ENCODE measurements at places on chromosomes 2 and 18.

DNA sequence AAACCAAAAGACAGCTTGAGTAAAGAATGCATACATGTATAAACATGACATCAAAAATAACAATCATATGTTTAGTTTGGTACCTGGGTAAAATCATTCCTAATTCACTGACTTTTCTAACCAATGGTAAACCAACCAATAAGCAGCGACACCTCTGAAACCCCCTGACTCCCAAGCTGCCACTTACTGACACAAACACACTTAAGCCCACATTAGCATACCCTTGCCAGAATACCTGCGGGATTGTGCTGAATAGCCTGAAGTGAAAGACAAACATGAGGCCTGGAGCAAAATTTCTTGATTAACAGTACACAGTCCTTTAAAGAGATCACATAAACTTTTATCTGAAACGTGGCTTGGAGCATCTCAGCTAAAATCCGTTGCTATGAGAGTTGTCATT, 902.9 kb downstream of the TMEM182 start:
- DNase-seq: no peak
- H3K27ac ChIP-seq: no peak overlapping the region
- no peaks in the 10 kb centered on the region for H3K27me3 ChIP-seq
- H3K4me3 ChIP-seq: no peak overlapping the region

GRCh38 chr18:809985-810642, 1.9 kb downstream of the YES1 start:
- H3K4me1 ChIP-seq: 0 out of 2 replicates have a peak, but pooled peaks cover 8% of the 10 kb centered on the region
- no peaks in the 10 kb centered on the region for H3K27me3 ChIP-seq
- H3K27ac ChIP-seq: no peak overlapping the region
- no peaks in the 10 kb centered on the region for H3K36me3 ChIP-seq
- no peak for DNase-seq

GRCh38 chr2:96734880-96735583, 4.8 kb downstream of the LMAN2L start:
- no peak for DNase-seq
- H3K36me3 ChIP-seq: peaks cover 7% of the 10 kb centered on the region
- H3K4me3 ChIP-seq: no peak overlapping the region
- no peak overlapping the region for H3K27ac ChIP-seq

DNA sequence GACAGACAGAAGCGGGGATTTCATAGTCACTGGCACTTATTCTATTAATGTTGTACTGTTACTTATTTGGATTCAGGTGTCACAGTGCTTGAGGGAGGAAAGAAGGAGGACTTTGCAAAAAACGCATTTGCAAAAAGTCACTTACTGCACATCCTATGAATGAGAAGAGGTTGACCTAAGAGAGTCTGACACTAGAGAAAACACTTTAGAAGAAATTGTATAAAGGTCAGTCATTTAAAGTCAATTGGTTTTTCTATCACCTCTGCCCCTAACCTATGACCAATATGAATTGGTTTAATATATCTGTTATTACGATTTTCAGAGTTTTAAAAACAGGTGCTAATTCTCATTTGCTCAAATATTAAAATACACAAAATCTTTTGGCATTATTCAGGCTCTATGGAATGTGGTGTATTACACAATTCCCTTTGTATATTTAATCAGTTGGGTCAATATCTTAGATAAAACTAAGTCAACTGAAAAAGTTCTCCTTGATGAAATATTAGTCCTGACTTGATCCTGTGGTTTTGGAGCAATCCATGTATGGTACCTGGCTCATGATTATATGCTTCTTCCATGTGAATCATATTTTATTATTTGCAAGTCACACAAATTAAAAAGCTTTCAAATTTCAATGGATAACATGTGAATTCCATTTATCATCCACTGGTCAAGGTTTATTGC, 157.4 kb downstream of the CDH2 start:
- no peak overlapping the region for H3K4me3 ChIP-seq
- no peak overlapping the region for H3K27ac ChIP-seq
- DNase-seq: no peak
- no peaks in the 10 kb centered on the region for H3K27me3 ChIP-seq
- no peaks in the 10 kb centered on the region for H3K4me1 ChIP-seq

DNA sequence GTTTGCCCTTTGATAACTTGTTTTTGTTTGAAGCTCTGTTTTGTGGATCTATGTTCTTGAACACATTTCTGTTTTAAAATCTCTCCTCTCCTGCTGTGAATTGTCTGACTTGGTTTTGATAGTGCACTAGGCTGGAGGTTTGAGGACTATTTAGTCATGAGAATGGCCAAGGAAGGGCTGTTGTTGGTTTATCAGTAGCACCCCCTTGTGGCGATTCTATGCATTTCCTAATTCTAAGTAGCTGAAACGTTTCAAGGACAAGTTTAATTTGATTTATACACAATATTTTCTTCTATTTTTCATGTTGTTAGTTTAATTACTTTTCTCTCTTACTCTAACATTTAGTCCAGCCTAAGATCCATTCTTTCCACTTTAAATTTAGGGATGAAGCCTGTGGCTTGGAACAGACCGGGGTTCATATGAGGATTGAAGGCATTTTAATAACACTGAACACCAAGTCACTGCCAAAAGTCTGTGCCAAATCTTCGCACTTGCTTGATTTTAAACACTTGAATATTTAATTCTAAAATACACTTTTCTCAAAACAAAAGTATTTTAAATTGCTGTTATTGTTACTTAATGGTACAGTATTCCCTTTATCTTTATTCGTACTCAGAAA, 166.0 kb downstream of the SOCS6 start:
- H3K27me3 ChIP-seq: no peaks in the 10 kb centered on the region
- peak; percentile 45 for DNase-seq
- H3K36me3 ChIP-seq: no peaks in the 10 kb centered on the region
- no peak overlapping the region for H3K27ac ChIP-seq
- no peak overlapping the region for H3K4me3 ChIP-seq
- no peaks in the 10 kb centered on the region for H3K4me1 ChIP-seq

GRCh38 chr2:147068071-147068470, 776.8 kb upstream of the ACVR2A start:
- no peak for DNase-seq
- H3K36me3 ChIP-seq: no peaks in the 10 kb centered on the region
- no peaks in the 10 kb centered on the region for H3K4me1 ChIP-seq
- no peaks in the 10 kb centered on the region for H3K27me3 ChIP-seq
- H3K27ac ChIP-seq: no peak overlapping the region

- H3K27ac ChIP-seq: no peak overlapping the region
- DNase-seq: peak; percentile 48
- H3K4me3 ChIP-seq: no peak overlapping the region
- no peaks in the 10 kb centered on the region for H3K4me1 ChIP-seq
- H3K36me3 ChIP-seq: no peaks in the 10 kb centered on the region
- no peaks in the 10 kb centered on the region for H3K27me3 ChIP-seq
These were observed 150.9 kb downstream of the RTP5 start for GRCh38 chr2:242020196-242021004.

GRCh38 chr2:166170356-166170755, 42.5 kb upstream of the SCN1A start:
- no peak overlapping the region for H3K27ac ChIP-seq
- no peaks in the 10 kb centered on the region for H3K36me3 ChIP-seq
- no peaks in the 10 kb centered on the region for H3K4me1 ChIP-seq
- no peaks in the 10 kb centered on the region for H3K27me3 ChIP-seq
- H3K4me3 ChIP-seq: no peak overlapping the region
